ENCODE measurements at places on chromosomes 7 and 10.

DNA sequence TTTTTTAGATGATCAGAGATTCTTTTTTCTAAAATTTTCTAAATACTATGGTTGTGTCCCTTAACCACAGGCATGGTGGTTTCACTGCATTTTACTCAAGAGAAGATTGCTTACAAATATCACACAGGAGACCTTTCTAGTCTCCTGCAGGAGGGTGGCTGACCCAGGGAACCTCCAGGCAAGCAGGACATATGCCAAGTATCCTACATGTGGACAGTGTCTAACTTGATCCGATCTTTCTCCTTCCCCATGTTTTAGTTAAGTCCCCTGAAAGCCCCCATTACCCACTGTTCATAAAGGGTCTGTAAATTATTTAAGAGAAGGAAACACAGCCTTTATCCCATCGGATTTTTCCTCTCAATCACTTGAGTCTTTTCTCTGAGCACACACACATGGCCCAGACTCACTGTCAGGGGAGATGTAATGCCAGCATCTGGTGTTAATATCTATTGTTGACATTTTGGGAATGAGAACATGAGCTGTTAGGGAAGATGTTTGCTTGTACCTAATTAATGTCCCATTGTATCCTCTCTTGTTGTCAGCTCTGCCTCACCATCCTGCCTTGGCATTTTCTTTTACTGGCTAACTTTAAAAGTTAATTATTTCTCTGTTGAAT is 755.2 kb downstream of the AUTS2 start:
- no peak for DNase-seq

DNA sequence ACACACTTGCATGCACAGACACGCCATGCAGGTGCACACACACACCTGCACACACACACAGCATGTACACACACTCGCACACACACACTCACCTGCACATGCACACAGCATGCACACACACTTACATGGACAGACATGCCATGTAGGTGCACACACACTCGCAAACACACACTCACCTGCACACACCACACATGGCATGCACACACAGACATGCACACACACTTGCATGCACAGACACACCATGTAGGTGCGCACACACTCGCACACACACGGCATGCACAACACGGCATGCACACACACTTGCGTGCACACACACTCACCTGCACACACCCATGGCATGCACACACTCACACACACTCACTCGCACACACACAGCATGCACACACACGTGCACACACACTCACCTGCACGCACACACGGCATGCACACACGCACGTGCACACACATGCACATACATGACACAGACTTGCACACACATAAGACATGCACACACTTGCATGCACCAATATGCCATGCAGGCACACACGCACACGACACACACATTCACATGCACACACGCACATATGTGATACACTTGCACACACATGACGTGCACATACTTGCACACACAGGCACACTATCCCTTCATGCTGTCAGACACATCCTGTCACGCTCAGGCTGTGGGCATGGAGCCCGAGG is 56.8 kb downstream of the INSIG1 start:
- no peak for DNase-seq

GRCh38 chr10:10432296-10433035 is 585.2 kb upstream of the CELF2 start:
- DNase-seq = no peak

DNA sequence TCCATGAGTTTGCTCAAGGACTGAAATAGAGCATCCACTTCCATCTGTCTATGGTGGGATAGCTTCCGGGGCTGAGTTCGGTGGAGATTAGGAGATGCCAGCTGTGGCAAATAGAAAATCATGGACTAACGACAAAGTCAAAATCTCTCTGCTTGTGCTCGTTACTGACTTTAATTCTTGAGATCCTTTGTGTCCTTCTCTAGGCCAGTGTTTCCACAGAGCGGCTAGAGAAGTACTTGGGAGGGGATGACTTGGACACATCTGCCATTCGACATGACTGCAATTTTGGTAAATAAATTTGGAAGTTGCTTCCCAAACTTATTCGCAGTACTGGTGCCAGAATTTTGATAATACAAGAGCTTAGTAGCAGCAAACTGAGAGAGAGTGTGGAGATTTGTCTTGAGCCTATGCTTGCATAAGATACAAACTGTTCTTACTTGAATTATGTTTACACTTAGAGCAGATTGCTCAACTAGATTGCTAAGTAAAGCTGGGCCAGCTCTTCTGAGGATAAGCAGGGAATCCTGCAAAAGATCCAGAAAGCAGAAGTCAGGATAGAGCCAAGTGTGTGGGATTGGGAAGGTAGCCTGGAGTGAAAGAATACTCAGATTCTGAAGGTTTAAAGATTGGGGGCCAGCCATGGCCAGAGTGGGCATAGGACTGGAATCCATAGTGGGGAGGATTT is 27.6 kb downstream of the ABCC2 start:
- no peak for DNase-seq

- no peak for DNase-seq
These were observed 3.2 kb downstream of the INSIG1 start for GRCh38 chr7:155300641-155301452.

DNA sequence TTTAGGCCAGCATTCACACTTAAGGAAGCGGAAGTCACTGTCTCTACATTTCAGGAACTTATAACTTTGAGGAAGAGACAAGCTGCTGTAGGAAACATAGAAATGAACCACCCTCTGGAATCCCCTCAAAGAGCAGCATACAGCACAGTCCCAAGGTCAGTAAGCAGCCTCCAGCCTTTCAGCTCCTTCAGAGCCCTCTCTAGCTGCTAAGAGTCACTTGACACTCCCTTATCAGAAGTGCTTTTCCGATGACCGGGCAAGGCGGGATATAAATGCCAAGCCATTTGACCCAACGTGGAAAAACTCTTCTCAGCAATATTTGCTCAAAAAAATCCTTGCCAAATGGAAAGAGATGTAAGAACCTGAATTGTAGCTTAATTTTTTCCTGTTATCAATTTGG is 1284.3 kb downstream of the XPNPEP1 start:
- DNase-seq = no peak

DNA sequence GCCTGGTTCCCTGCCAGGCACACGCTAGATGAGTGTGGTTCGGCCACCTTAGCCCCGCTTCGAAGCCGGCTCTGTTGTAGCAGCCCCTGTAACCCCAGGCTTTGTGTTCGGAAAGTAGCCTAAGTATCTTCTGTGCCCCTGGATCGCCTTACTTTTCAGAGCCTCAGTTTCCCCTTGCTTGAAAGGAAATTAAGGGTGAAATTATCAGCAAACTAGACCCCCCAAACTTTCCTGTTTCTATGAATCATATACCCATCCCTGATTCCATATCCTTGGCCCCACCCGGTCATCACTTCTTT is 312 bp downstream of the PDCD11 start:
- no peak for DNase-seq

GRCh38 chr7:134905375-134905774 is 80.9 kb upstream of the AGBL3 start:
- DNase-seq = peak; percentile 23

DNA sequence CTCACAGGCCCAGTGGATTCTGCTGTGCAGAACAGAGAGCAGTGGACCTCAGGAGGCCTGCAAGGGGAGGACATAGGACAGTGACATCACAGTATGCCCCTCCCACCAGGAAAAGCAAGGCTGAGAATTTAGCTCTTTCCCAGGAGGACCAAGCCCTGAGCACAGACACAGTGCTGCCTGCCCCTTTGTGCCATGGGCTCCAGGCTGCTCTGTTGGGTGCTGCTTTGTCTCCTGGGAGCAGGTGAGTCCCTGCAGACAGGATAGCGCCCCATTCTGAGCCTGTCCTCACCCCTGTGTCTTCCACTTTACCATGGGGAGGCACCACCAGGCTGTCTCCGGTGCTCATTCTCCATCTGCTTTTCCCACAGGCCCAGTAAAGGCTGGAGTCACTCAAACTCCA is 63.0 kb upstream of the PRSS58 start:
- no peak for DNase-seq

- no peak for DNase-seq
These were observed 17.9 kb downstream of the OR6B1 start for GRCh38 chr7:144018065-144018464.

- DNase-seq = no peak
These were observed 163.6 kb downstream of the GNAT3 start for GRCh38 chr7:80348223-80348622.

DNA sequence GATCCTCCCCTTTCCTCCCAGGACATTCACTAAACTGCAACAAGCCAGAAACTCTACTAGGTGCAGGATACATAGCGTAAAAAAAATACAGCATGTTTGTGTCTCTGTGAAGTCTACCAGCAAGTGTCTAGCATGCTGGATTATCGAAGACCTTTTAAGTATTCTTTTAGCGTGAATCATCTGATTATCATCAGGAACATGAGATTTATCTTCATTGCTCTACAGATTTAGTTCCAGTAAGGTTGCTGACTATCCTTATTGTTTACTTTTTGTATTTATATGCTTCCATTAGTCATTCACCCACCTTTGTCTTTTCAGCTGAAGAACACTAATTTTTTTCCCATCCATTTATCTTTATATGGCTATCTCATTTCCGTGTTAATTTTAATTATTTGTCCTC is 62.8 kb downstream of the PDZD8 start:
- no peak for DNase-seq

GRCh38 chr7:2956526-2957368 is 86.9 kb downstream of the CARD11 start:
- peak; percentile 88 for DNase-seq

DNA sequence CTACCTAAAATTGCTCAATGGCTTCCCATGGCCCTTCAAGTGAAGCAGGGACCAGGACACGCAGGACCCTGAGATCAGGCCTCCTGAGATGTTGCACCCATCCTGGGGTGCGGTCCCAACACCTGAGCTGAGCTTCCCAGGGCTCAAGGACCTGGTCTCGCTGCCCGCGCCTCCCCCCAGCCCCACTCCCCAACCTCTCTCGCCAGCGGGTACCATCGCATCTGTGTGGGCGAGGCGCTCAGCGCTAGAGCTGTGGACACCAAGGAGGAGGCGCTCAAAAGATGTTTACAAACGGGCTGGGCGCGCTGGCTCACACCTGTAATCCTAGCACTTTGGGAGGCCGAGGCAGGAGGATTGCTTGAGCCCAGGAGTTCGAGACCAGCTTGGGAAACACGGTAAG is 7.4 kb upstream of the CRYGN start:
- no peak for DNase-seq

- DNase-seq = no peak
These were observed 15.6 kb upstream of the KMT2C start for GRCh38 chr7:152451356-152451755.

- DNase-seq = no peak
These were observed 21.4 kb downstream of the LAT2 start for GRCh38 chr7:74231232-74231590.
